ENCODE measurements at places on chromosomes 3 and 15. TPM values are rescaled to one million over a fixed set of nuclear protein-coding genes. Genes with fewer than 3 reads are reported as not detected.
A peak's percentile ranks its signal among the peaks of the same experiment; 100 is the strongest.

The PPP2R3A gene
- total RNA-seq: 10.5 TPM

The CADM2 gene
- total RNA-seq: under 0.01 TPM

- DNase-seq: peak; percentile 51
Observed at GRCh38 chr15:85048430-85048829, 66.8 kb downstream of the PDE8A start.

DNA sequence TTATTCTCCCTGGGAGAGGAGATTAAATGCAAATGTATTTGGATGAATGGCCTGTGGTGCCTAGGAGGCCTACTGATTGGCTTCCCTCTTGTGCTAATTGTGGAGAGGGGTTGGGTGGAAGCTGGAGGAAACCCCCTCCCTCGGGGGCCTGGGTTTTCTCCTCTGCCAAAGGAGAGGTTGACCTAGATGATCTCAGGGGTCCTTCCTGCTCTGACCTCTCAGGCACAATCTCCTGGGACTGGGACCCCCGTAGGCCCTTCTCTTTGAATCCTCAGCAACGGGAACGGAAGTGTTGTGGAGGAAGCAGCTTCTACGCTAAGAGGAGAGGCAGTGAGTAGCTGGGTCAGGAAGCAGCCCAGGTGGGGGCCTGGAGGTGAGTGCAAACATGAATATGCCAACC, 40.5 kb upstream of the MAGEF1 start:
- DNase-seq: no peak

GRCh38 chr3:171365489-171365888, 94.7 kb downstream of the TNIK start:
- DNase-seq: no peak

DNA sequence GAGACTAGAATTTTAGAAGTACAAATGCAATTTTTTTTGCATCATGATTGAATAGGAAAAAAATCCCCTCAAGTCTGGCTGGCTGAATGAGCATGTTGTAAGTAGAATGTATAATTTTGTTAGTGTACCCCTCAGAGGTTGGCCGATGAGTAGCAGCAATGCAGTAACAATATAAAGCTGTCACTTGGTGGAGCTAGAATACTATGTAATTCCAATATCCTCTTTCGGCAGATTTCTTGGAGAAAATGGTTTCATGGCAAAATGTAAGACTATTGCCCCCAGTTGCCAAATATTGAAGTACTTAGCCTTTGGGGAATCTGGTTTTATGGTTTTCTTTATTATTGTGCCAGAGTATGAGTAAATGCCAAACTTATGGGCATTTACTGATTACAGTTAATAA, 39.8 kb upstream of the SGO1 start:
- peak; percentile 22 for DNase-seq
